Stimulated activated CD4-positive, alpha-beta T cell treated with anti-CD3 and anti-CD28 coated beads, Interleukin-15, amount 100 ng/mL, for 1 hour (primary cell): ENCODE measurements at places on chromosomes 7 and 10.

- no peak for DNase-seq
These were observed 172.3 kb upstream of the ADO start for GRCh38 chr10:62632071-62632809.

GRCh38 chr10:23474626-23475025 lies 35.8 kb downstream of the OTUD1 start:
- DNase-seq: no peak

DNA sequence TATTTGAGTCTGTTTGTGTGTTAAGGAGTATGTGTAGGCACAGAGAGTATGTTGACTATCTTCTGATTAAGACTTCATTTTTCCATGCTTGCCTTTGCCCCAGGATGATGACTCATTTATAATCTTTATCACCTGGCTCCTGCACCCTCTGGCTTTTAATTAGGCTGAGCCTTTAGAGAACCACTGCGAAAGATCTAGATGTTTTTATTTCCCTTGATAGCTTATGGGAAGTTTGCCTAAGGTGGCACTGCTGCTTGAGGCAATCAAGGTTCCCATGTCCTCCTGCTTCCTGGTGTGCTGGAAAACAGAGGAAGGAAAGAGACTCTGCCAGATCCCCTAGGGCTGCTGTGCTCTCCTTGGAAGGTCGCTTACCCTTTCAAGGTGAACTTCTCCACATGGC lies 114.6 kb downstream of the ARL4A start:
- DNase-seq: no peak

DNA sequence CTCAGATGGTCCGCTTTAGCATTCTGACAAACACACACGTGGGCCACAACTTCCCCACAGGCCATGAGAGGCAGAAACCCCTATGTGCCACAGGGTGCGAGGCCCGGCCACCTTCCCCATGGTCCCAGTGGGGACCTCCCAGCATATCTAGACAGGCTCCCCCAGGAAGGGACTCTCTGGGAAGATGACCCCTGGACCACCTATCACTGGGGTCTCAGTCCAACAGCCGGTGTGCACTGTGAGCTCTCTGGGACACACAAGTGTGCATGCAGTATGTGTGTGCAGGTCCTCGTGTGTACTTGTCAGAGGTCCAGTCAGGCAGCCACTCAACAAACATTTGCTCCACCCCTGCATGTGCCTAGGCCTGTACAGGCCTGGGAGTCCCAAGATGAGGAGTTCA lies 18.7 kb downstream of the GRID1 start:
- DNase-seq: no peak

DNA sequence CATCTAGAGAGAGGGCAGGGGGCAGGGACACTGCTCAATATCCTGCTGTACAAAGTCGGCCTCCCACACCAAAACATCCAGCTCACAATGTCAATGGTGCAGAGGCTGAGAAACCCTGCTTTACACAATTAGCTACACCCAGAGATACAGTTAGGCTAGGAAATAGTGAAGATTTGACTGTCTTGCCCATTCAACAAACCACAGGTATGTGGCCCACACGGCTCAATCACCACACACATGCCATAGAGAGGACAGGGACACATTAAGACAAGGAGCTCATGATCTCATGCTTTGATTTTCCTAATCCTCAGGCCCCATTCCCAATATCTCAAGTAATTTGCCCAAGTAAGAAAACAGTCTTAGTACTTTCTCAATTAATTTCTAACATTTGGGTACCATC lies 110.4 kb downstream of the OSBPL3 start:
- no peak for DNase-seq
